Activated naive CD8-positive, alpha-beta T cell treated with anti-CD3 and anti-CD28 coated beads for 36 hours (primary cell): ENCODE measurements at places on chromosomes 2 and 18. TPM values are rescaled to one million over a fixed set of nuclear protein-coding genes. Genes with fewer than 3 reads are reported as not detected.

DNA sequence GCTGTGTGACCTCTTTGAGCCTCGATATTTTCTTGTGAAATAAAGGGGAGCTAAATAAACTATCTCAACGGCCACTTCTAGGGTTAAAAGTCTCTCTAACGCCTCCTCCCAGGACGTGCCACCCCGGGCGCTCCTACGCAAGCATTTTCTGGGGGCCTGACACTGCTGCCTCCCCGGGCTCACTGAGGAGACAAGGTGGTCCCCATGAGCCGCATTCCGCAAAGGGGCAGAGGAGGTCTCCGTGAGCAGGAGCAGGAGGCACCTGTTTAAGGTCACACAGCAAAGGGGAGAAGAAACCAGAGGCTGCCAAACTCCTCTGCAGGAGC, 913 bp upstream of the WNT10A start:
- no peak for DNase-seq

ASB18 gene
- not detected for total RNA-seq

GRCh38 chr2:26099933-26100332, 66.0 kb downstream of the RAB10 start:
- DNase-seq = no peak

GRCh38 chr2:25566694-25567093, 106.7 kb downstream of the DTNB start:
- no peak for DNase-seq

DNA sequence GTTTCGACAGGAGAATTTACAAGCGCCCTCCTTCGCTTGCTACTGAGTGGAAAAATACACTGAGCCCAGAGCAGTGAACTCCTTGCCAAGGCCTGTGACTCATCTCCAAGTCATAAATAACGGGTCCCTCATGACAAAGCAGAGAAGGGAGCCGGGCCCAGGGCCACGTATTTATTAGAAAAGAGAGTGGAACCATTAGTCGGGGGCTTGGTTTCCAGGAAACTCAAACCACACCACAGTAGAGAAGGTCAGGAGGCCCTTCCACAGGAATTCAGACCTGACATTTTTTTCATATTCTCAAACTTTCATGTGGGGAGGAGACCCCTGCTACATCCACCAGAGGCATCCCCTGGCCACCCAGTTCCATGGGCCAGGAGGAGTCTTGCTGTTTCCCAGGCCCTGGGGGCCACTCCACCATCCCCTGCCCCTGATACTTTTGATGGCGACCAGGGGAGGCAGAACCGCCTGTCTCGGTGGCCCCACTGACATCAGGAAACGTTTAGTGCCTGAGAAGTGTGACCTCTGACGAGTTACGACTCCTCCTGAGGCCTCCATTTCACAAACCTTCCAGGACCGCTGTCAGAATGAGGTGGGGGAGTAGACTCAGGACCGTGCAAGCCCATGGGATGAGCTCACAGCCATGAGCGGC, 289.7 kb downstream of the DYSF start:
- no peak for DNase-seq

GRCh38 chr2:238926761-238927611, 79.1 kb downstream of the TWIST2 start:
- no peak for DNase-seq

DNA sequence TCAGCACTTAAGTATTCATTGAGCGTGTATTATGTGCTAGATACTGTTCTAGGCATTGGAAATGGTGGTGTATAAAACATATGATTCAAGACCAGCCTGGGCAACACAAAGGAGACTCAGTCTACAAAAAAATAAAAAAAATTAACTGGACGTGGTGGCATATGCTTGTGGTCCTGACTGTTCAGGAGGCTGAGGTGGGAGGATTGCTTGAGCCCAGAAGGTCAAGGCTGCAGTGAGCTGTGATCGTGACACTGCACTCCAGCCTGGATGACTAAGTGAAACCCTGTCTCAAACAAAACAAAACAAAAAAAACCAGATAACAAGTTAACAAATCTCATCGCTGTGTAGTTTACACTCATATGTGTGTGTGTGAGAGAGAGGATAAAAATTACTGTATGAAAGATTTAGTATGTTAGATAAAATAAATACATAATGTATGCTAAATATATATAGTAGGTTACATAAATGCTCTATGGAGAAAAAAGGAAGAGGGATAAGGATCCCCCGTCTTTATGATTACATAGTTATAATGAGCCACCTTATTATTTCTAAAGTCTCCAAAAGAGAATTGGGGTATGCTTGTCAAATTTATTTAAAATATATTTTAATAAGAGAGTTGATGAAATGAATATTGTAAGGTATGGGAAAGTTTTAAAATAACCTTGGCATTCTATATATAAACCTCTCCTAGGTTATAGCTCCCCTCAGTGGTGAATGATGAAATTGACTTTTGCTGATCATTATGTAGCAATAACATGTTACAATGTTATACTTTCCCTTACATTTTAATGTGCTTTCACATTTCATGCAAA, 69.2 kb downstream of the EHBP1 start:
- no peak for DNase-seq

DNA sequence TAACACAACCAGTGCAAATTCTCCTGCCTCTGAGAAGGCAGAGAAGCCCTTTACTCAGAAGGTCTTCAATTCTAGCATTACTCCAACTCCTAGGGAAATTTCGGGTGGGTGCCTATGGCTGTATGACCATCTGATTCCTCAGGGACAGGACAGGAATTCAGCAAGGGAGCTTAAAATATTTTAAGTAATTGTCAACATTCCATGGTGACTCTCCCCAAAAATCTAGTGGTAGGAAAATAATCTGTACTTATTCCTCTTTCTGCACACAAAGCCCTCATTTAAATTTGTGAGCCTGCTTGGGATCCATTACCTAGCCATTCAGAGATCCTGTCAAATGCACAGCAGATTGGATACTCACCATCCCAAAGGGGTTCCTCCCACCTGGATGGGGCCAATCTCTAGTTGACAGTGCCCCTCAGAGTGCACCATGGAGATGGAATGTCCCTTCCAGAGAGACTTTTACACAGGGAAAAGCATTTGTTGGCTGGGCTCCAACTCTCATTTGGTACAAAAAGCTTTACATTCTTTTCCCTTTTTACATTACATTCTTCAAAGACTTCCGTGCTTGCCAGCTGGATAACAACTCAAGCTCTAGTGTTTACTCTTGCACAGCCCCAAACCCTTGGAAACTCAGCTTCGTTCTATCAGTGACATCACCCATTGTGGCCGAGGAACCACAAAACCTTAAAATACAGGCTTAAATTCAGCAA, 3.1 kb upstream of the TMEM150A start:
- DNase-seq = no peak

FBXO36 gene
- 1.3 TPM for total RNA-seq

DNA sequence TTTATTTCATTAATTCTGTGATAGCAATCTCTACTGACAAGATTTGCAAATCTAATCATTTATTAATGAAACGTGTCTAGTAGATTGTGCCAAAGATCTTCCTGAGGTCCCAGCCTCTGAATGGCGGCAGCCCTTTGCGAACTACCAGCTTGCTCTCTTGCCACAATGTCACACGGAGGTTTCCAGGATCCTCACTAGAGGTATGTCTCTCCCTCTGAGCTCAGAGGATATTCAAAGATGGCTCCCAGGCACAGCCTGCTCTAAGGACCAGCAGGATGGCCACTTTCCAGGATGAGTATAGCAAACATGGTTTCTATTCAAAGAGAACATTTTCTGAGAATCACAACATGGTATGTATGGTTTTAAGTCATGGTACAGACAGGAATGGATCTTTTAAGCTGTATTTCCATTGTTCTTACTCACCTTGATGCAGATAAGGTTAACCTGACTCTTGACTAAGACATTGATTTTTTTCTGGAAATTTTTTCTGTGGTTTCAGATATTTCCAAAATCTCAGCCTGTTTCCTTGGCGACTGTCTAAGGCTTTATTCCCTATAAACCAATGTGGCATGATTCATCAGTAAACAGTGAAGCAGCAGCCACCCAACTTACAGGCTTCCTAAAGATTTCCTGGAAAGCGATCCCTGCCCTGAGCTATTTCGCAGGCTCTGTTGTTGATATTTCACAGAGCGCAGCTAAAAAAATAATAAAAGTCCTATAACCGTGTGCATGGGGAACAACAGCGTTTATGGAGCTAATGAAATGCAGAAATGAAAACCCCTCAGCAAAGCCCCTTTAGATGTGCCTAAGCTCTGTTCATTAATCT, 54.1 kb upstream of the KLF7 start:
- no peak for DNase-seq

DNA sequence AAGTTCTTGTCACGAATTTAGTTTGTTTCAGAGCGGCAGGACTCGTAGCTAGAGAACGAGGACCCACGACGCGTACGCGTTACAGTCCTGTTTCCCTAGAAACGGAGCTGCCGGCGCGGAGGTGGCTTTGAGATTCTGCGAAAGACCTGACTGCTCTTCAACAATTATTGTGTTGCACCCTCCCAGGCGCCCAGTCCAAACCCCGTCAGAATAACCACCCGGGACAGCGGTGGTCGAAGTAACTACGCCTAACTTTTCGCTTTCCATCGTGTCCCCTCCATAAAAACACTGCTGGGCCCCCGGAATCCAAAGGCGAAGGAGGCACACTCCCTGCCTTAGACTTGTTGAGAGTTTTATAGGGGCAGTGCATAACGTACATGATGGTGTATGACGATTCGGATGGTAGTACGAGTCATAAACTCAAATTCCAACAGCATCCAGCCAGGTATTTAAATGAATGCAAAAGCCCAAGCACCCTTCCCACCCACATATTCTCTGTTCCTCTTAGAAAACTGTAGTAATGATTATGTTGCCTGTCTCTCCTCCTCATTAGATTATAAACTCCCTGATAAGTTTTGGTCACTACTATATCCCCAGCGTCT, 651 bp upstream of the STAM2 start:
- DNase-seq = no peak

DNA sequence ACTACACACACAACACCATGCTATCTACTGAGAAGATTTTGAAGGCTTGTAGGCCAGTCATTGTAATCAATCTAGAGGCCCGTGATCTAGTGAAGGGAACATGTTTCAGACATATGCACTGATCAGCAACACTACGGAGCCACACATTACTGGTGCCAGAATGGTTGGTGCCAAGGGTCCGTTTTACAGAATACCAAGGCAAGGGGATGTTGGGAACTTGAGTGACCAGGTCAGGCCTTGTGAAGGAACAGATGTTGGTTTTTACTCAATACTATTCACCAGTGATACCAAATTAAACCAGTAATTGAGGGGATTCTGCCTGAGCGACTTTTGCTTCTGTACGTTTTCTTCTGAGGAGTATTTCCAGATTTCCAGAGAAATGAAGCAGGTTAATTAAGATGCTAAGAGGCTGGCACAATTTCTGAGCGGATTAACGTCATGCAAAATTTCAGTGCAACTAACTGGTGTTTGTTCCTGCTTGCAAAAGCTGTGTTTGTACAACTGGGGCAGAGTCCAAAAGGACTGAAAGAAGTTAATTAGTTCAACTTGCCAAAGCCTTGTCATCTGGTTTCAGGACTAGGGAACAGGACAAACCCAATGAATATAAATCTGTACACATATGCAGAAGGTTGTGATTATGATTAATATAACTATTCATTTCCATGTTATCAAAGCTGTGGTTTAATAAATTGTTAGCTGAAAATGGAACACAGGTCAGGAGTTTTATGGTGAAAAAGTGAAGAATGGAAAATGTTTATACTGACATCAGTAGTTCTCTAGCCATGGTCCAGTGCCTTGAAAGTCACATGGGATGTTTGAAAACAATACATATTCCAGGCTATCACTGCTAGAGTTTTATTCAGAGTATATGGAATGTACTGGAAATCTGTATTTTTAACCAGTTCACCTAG, 432.1 kb upstream of the DCC start:
- DNase-seq = no peak

GRCh38 chr2:201072201-201072530, 365 bp downstream of the NDUFB3 start:
- no peak for DNase-seq

TANC1 gene
- 0.97 TPM for total RNA-seq

- no peak for DNase-seq
Observed at GRCh38 chr2:239167011-239167673, 233.7 kb downstream of the HDAC4 start.

- DNase-seq = peak; percentile 99
Observed at GRCh38 chr2:64750817-64751285, 97.1 kb upstream of the SERTAD2 start.
